Kasumi-1 (cell line): ENCODE measurements at places on chromosomes 3 and 15.

DNA sequence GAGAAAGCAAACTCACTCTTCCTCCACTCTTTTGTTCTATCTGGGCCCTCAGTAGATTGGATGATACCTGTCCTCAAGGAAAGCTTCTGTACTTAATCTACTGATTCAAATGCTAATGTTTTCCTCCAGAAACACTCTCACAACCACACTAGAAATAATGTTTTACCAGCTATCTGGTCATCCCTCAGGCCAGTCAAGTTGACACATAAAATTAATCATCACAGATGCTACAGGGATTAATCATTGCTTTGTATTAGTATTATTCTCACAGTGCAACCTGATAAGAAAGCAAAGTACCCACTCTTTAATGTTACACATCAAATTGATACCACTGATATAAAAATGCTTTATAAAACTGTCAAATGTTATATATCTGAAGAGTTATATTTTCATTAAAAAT lies 52.9 kb upstream of the ARL6 start:
- DNase-seq: no peak

DNA sequence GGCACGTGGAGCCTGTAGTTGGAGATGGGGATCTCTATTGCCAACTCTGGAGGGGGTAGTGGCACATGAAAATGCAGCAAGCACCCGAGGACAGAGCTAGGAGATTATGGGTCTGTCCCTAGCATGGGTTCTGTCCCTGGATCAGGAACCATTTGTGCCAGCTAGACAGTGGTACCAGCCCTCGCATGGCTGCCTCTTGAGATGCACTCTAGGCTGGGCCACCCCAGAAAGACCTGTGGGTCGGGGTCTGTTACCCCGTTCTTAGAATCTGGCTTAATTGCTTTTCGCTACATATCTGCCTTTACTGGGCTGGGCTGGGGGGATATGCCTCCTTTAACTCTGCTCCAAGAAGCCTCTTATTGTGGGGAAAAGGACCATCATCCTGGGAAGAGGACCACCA lies 54.5 kb downstream of the EPHB1 start:
- DNase-seq: no peak

DNA sequence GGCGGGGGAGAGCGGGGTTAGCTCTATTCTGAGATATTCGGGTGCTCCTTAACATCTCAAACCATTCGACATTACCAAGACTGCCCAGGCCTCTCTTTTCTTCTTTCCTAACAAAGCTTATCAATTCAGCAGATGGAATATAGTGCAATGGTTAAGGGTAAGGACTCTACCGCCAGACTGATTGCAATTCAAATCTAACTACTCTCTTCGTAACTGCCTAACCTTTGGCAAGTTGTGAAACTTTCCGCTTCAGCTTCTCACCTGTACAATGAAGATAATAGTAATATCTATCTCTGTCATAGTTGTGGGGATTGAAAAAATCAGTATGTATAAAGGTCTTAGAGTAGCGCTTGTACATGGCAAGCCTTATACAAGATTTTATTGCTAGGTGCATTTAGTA lies 972 bp downstream of the UBA5 start:
- peak; percentile 28 for DNase-seq

DNA sequence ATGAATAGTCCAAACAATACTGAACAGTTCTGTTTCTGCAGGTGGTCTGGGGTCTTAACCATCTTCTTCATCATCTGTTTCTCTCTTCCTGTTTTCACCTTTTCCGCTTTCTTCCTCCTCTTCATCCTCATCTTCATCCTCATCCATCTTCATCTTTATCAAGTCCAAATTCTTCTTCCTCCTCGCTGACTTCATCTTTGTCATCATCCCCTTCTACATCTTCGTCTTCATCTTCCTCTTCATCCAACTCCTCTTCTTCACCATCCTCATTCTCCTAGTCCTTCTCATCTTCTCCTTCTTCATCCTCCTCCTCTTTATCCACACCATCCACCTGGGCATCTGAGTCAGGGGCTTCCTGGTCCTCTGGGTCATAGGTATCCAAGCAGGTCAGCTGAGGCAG lies 16.5 kb upstream of the CFAP161 start:
- no peak for DNase-seq

DNA sequence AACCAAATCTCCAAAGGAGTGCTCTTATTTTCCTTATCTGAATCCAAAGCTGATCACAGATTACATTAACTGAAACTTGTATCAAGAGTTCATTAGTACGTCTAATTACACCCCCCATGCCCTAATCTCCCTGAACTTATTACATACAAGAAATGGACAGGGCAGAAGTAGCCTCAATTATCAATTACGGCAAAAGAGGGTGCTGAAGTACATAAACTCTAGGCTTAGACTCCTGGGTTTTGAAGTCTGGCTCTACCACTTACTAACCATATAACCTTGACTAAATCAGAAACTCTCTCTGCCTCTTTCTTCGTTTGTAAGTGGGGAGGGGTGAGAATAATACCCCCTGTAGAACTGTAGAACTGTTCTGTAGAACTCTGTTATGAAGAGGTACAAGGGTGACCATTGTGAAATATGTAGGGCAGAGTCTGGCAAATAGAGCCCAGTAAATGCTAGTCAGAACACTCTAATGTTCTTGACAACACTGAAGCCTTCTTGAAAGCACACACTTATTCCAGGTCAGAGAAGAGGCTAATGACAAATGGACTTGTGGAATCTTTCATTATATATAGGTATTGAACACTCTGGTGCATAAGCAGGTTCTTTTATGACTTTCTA lies 19.6 kb upstream of the OR5K4 start:
- DNase-seq: peak; percentile 76

DNA sequence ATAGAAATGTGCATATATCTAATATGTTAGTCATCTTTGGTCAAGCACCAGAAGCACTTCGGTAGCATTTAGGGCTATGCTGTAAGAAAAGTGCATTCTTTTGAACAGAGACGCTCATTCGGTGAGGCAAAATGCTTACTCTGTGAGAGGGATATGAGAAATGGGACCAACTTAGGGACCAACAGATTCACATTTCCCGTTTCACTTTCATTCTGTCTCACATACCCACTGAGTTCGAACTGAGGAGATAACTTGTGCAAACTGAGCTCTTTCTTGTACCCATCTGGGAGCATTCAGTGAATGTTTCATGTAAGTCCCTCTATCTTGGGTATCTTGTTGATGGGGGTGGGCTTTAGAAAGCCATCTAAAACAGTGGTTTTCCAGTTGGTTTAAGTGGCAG lies 135.3 kb downstream of the FEZF2 start:
- DNase-seq: no peak

DNA sequence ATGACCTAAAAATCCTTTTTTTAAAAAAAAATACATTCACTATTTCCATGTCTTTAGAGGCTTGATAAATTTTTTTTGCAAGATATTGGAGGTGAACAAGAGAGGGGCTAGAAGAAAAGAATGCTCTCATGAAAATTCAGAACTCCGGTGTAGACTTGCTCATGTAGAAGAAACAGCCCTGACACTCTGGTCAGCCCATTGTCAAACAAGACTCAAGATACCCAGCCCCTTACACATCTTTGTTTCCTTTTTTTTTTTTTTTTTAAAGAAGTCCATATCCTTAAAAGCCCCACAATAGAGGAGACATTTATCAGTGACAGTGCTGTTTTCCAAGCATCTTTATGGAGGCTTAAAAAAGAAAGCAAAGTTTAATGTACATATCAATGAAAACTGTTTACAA lies 196.8 kb upstream of the RORA start:
- DNase-seq: no peak

- peak; percentile 84 for DNase-seq
Observed at GRCh38 chr3:179526989-179527391, 35.7 kb upstream of the ACTL6A start.

DNA sequence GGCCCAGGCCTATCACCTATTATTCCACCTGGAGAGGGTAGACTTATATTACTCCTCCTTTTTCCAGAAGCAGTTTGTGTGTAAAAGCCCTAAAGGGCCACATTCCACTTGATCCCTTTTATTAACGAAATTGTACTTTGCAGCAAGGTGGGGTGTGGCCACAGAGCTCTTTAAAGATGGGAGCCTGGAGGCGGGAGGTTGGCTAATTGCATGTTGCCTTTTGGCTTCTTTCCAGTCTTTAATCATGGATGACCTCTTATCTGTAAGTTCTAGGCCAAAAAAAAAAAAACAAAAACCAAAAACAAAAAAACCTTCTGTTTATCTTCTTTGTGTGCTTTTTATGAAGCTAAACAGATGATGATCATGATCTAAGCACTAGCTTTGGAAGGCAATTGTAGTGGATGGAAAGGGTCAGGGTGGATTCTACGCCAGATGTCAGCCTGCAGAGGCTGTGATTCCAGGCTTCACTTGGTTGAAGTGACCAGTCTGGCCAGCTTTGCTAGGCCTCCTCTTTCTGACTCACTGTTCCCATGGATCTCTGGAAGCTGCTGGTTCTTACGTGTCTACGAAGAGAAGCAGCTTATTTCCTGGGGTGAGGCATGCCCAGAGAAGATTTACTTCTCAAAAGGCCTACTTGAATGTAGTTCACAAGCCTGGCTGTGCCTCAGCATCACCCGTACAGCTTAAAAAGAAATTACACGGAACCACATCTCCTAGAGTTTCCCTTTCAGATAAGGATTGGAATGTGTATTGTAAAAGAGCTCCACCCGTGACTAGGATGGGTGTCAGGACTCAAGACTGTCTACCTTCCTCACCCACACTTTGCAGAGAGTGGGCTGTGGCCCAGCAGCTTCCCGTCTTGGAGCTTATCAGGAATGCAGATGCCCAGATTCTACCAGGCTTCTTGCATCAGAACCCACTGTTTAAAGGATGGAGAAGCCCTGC lies 330.9 kb upstream of the C2CD4B start:
- DNase-seq: no peak

DNA sequence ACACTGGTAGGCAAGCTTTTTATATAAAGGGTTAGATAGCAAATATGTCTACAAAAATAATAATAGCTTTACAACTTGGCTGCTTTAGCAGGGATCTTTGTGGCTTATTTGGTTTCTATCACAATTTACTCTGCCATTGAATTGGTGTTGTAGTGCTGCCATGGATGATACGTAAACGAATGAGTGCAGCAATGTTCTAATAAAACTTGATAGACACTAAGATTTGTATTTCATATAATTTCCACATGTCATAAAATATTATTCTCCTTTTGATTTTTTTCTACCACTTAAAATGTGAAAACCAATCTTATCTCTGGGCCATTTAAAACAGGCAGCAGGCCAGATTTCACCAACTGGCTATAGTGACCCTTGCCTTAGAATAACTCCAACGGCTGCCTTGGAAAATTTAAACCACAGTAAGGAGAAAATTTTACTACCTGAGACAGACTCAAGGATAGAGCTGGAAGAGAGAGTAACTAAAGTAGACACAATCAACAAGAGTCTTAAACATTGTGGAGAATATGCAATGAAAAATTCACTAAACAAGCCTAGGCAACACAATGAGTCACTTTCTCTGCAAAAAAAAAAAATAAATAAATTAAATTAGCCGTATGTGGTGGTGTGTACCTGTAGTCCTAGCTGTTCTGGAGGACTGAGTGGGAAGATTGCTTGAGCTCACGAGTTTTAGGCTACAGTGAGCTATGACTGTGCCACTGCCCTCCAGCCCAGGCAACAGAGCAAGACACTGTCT lies 8.1 kb downstream of the NPHP3 start:
- no peak for DNase-seq

GRCh38 chr15:71115567-71116351 lies 488 bp downstream of the THSD4 start:
- no peak for DNase-seq

DNA sequence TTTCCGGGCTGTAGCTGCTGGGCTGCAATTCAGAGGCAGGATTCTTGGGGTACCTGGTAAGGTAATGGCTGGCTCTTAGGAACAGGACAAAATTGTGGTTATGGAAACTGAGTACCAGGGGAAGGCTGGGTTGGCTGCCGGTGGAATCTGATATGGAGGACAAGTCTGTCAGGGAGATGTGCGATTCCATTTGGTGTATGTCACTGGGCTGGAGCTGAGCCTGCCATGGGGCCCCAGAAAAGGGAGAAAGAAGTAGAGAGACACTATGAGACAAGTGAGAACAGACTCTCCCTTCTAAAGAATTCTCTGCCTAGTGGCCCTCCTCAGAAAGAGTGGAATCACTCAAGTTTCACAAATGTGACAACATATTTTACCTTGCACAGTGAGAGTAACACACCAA lies 368.2 kb upstream of the ROPN1 start:
- DNase-seq: no peak

DNA sequence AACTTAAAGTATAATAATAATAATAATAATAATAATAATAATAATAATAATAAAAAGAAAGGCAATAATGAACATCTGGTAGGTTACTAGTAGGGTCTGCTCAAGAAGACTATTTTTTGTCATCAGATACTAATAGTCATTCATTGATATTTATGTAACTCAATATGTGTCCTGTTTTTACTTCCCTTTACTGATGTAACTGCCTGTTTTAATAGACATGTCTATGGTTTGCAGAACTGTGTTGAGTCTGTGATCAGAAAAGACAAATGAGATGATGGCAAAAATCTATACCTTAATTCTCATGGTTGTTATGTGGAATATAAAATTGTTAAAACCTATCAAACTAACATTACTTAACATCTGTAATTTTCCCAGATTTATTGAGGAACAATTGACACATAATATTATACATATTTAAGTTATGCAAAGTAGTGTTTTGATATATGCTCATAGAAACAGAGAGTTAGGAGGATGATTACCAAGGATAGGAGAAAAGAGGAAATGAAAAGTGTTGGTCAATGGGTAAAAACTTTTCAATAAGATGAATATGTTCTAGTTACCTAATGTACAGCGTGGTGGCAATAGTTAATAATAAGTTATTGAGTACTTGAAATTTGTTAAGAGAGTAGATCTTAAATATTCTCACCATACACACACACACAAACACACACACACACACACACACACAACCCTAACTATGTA lies 699.4 kb downstream of the ZPLD1 start:
- no peak for DNase-seq

DNA sequence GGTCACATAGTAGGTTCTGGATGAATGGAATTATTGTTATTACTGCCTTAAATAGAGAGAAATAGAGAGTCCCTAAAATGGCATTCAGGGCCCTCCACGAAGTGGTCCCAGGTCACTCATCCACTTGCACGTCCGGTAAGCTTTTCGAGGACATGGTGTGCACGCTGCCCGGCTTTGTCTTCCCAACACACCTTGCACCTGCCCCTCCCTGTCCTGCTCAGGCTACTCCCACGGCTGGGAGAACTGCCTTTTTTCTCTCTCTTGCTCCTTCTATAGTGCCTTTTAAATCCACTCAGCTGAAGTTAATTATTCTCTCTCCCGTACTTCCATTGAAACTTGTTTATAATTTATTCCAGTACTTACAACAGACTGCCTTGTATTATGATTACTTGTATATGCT lies 5.6 kb upstream of the DGKG start:
- DNase-seq: no peak

GRCh38 chr15:76566276-76566675 lies 229.7 kb downstream of the ISL2 start:
- no peak for DNase-seq

- DNase-seq: no peak
Observed at GRCh38 chr3:169117264-169117663, 546.2 kb downstream of the MECOM start.

GRCh38 chr3:120536642-120537041 lies 59.5 kb upstream of the NDUFB4 start:
- no peak for DNase-seq

- peak; percentile 57 for DNase-seq
Observed at GRCh38 chr15:99213187-99213811, 36.1 kb downstream of the TTC23 start.

- DNase-seq: no peak
Observed at GRCh38 chr3:152327203-152327602, 58.5 kb downstream of the MBNL1 start.
